ENCODE measurements at places on chromosomes 7 and 10. TPM values are rescaled to one million over a fixed set of nuclear protein-coding genes. Genes with fewer than 3 reads are reported as not detected.

Gene C7orf33
- not detected for total RNA-seq

Gene TCF7L2
- 103 TPM for total RNA-seq

Gene PCDH15
- total RNA-seq = 1.1 TPM

Gene ENKUR
- total RNA-seq = 0.46 TPM

Gene MMD2
- total RNA-seq = not detected

Gene GRID2IP
- 2.5 TPM for total RNA-seq

Gene INMT
- total RNA-seq = 2.9 TPM

Gene TAS2R41
- not detected for total RNA-seq

DNA sequence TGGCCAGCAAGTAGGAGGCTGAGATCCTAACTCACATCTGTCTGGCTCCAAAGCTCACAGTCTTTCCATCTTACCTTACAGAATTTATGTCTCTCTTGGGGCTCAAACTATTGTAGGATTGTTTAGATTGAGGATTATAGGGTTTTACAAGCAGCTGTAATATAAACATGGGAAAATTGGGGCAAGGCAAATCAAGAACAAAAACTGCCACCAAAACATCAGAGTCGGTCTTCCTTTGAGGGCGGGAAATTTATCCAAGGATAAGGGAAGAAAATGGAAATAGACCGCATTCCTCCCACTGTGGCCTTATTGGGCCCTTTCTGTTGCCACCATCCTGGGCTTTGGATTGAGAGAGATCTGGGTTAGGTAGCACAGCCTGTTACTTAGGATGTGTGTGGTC lies 22.5 kb downstream of the RBM20 start:
- no peak for DNase-seq

- DNase-seq = no peak
Observed at GRCh38 chr10:4294271-4294670, 509.3 kb upstream of the KLF6 start.

- DNase-seq = no peak
Observed at GRCh38 chr10:35399414-35400009, 63.2 kb downstream of the CCNY start.

DNA sequence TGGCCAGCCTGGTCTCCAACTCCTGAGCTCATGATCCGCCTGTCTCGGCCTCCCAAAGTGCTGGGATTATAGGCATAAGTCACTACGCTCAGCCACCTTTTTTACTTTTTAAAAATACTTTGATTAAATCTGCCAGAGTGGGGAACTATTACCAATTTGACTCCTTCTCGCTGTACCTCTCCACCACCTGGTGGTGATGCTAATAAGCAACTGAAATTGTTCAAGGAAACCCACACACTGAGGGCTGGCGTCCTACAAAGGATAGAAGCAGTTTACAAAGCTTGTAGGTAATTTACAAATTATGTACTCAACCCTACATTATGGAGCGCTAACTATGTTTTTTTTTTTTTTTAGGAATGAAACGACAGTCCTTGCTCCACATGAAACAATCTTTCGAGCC lies 111.1 kb downstream of the CPED1 start:
- no peak for DNase-seq

DNA sequence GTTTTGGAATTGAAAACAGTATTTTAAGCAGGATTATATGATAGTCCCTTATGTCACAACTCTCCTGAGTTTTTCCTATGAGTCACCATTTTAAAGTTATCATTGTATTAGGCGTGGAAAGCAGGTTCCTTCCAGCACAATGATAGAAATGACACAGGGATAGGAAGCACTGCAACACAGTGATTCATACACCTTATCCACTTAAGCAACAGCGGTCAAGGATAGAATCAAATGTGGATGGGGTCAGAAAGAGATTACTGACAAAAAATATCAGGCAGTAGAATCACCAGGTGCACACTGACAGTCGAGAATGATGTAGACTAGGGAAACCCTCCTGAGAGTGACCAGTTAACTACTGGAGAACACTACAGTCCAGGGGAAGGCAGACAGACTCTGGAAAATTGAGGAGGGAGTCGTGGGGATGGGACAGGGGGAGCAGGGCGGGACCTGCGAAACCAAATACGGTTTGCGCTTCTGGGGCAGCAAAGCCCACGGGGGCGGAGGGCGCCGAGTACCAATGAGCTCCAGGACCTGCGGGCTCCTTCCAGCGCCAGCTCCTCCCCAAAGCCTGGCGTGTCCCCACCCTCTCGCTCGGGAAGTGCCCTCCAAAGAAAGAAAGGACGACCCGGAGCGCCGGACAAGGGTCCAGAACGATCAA lies 479 bp downstream of the PNPLA8 start:
- no peak for DNase-seq

DNA sequence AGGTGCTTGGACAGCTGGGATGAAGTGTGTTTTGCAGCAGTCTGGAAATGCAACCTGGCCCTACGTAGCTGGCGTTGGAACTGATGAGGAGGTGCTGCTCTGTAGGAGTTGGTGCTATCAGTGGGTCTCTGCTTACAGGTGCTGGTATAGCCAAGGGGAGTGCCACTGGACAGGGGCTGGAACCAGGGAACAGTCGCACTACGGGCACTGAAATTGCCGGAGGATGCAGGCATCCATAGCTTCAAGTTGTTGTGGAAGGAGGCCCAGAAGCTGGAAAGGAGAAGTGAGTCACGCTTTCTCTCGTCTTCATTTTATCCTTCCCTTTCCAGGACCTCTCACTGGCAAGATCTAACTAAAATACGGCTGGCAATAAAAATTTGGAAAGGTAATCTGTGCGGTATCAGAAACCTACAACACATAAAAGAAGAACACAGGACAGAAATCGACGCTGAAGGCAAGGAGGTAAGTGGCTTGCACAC lies 25.8 kb downstream of the MACC1 start:
- no peak for DNase-seq

GRCh38 chr7:116524221-116524608 lies 621 bp upstream of the CAV1 start:
- no peak for DNase-seq

DNA sequence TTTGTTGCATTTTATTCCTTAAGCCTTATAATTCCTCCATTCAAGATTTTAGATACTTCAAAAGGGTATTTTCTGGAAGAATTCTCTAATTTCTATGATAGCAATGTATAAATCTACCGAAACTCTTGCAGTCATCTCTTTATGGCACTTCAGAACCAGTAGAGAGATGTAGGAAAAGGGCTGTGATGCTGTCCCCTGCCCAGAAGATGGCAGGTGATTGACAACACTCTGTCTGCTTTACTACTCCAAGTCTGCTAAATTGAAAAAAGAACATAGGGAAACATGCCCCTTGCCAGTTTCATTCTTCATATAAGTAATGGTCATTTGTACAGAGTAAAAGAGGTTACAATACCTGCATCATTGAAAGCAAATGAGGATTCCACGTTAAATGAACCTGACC lies 5.1 kb downstream of the TCTN3 start:
- no peak for DNase-seq

- no peak for DNase-seq
Observed at GRCh38 chr10:53748319-53748718, 975.7 kb upstream of the MBL2 start.

DNA sequence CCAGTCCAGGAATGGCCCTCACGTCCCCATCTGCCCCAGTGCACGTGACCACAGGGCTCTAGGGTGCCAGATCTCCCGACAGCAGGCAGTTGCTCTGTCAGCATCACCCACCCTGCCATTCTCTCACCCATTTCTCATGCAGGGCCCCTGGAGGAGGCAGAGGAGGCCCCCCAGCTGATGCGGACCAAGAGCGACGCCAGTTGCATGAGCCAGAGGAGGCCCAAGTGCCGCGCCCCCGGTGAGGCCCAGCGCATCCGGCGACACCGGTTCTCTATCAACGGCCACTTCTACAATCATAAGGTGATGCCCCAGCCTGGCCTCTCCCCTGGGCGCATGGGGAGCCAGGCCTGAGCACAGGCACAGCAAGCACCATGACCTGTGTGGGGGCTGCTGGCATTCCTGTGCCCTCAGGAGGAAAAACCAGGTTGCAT lies 6.1 kb upstream of the DEPP1 start:
- DNase-seq = no peak

- no peak for DNase-seq
Observed at GRCh38 chr7:91379236-91379635, 115.0 kb downstream of the FZD1 start.

GRCh38 chr7:4959306-4959705 lies 319 bp upstream of the MMD2 start:
- DNase-seq = no peak

GRCh38 chr10:23065181-23065948 lies 30.0 kb upstream of the MSRB2 start:
- DNase-seq = no peak

DNA sequence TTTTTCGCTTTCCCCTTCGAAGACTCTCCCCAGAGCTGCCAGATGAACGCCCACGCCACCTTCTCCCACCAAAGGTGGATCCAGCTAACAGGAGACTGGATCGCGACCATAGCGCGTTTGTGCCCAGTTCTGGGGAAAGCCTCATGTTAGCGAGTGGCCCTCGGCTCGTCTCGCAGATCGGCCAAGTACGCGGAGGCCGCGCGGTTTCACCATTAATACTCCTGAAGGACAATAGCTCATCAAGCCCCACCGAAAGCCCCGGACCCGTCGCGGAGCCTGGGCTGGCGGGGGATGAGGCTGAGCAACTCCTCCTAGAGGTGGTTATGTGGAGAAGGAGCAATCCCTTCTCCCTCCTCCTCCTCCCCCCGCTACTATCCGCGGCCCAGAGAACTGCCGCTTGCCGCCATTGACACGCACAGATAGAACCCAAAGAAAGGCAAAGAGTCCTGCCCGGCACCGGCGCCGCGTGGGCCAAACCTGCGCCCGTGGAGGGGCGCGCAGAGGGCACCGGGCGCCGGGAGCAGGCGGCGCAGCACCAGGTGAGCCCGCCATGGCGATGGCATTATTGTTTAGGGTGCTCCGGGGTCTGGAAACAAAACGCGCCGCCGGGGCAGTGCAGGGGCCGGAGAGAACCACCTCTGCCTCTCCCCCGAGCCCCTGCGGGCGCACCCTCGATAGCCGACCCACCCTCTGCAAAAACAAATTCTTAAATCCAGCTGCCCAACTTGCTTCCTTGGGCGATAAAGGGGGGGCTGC lies at the start of gene MACROH2A2:
Gene MACROH2A2, plus strand, starts transcription at position 385 of the 756 bp plus-strand sequence. CDS start 22,813 bp downstream, outside the sequence.
- DNase-seq = peak; percentile 69

DNA sequence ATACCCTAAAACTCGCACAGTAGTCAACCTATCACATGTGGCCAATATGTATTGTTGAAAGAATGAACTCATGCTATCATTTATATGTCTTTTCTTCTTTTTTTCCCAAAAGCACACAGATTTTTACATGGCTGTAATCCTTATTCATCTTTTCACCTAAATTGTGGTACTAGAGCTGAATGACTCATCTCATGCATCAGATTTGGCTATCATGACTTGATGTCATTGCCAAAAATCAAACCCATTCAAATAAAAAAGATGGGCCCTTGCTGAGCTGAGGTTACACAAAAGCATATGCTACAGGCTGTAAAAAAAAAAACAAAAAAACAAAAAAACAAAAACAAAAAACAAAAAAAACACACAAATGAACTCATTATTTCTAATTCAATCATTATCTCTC lies 3.3 kb upstream of the LMOD2 start:
- DNase-seq = no peak

- peak; percentile 63 for DNase-seq
Observed at GRCh38 chr7:50467817-50468610, 17.9 kb upstream of the FIGNL1 start.

All from progenitor cell of endocrine pancreas (in vitro differentiated cells).